NCI-H2107 (cell line): ENCODE measurements at places on chromosomes 4 and X.
A peak's percentile ranks its signal among the peaks of the same experiment; 100 is the strongest.

DNA sequence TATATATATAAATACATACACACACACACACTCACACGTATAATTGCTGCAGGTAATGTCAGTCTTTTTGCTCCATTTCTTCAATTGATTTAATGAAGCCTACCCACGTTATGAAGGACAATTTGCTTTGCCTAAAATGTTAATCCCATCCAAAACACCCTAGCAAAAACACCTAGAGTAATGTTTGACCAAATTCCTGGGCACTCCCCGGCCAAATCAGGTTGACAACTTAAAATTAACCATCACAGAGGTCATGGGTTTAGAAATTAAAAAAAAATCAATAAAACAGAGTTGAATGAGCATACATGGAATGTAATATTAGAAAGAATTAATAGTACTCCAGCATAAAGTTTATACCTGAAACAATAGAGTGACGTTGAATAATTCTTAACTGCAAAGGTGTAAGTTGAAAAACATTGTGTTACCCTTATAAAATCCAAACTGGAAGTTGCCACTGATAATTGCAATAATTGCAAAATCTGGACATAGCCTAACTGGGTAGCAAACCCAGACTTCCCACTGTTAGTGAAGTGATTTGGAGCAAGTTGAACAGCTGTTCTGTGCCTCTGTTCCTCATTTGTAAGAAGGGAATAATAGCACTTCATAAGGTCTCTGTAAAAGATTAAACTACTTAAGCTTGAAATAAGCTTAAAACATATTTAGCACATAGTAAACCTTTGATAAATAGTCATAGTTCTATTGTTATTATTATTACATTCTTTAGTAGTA is 2120.5 kb downstream of the PCDH7 start:
- no peak for DNase-seq

DNA sequence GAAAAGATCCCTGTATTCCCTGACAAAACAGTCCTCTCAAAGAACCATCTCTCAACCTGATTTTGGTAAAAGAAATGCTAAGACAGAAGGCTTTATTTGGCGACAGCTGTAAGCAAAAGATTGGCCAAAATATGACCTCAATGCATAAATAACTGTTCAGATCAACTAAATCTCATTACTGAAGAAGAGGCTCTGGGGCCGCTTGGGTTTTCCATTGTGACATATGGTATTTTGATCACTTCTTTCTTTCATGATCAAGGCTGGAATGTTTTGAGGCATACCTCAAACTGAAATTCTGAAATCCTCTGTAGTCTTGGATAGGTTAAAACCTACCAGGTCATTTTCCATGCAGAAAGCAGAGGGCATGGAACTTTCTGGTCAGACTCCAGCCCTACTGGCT is 106.3 kb downstream of the C4orf51 start:
- no peak for DNase-seq

- peak; percentile 55 for DNase-seq
Measured at GRCh38 chrX:110407910-110408545, 49.4 kb downstream of the RTL9 start.

GRCh38 chrX:148609515-148610327 is 109.3 kb downstream of the AFF2 start:
- DNase-seq, result no peak

DNA sequence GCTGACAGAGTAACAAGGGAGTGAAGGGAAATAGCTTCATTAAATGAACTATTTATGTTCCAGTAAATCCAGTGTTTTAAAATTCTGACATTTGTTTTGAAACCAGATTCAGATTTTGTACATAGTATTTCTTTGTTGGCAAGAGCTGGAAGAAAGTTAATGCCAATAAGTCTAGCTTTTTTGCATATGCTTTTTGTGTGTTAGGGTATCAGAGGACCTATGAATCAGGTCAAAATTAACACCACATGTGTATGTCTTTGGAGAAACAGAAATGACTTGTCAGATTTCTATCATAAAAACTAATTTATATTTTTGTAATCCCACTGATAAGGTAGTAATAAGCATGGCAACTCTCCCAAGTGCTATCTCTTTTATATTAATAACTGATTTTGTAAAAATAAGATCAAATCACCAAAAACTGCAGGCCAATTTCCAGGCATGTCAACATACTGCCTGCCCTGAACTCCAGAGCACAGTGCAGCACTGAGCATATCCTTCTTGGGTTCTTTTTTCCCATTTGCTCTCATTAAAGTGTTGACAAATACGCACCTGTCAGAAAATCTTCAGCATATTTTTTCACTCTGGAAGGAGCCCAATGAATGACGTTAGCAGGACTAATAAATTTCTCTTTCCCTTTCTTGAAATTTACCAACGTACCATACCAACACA is 65.5 kb downstream of the SH3RF1 start:
- no peak for DNase-seq

- DNase-seq, result no peak
Measured at GRCh38 chr4:118746251-118746919, 61.2 kb downstream of the METTL14 start.

GRCh38 chrX:144681501-144681900 is 565.8 kb upstream of the SPANXN1 start:
- DNase-seq, result no peak

GRCh38 chr4:2338754-2339457 is 77.0 kb upstream of the MXD4 start:
- no peak for DNase-seq
